Right forelimb (tissue), 1 donor: ENCODE measurements at places on chromosomes 6 and 20.
A peak's percentile ranks its signal among the peaks of the same experiment; 100 is the strongest.

GRCh38 chr6:101458336-101458735, 64.8 kb downstream of the GRIK2 start:
- no peak for DNase-seq

GRCh38 chr6:149368065-149368464, 32.0 kb upstream of the SUMO4 start:
- DNase-seq = no peak

DNA sequence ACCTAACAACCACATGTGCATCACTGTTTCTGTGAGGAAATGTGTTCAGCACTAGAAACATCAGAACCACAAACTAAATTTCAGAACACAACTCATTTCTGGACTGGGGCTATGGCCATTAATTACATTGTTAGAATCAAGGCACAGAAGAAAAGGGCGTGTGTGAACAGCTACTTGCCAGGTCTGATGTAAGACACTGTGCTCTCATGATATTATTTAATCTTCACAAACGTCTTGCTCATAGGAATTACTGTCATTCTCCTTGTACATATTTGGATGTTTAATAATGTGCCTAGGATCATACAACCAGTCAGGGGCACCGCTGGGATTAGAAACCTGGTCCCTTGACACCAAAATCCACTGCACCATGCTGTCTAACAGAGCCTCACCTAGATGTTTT, 14.8 kb downstream of the ADGRF1 start:
- DNase-seq = no peak

GRCh38 chr6:38175786-38176185, 356.3 kb downstream of the ZFAND3 start:
- DNase-seq = no peak

GRCh38 chr6:129923530-129924250, 62.6 kb upstream of the TMEM244 start:
- no peak for DNase-seq

DNA sequence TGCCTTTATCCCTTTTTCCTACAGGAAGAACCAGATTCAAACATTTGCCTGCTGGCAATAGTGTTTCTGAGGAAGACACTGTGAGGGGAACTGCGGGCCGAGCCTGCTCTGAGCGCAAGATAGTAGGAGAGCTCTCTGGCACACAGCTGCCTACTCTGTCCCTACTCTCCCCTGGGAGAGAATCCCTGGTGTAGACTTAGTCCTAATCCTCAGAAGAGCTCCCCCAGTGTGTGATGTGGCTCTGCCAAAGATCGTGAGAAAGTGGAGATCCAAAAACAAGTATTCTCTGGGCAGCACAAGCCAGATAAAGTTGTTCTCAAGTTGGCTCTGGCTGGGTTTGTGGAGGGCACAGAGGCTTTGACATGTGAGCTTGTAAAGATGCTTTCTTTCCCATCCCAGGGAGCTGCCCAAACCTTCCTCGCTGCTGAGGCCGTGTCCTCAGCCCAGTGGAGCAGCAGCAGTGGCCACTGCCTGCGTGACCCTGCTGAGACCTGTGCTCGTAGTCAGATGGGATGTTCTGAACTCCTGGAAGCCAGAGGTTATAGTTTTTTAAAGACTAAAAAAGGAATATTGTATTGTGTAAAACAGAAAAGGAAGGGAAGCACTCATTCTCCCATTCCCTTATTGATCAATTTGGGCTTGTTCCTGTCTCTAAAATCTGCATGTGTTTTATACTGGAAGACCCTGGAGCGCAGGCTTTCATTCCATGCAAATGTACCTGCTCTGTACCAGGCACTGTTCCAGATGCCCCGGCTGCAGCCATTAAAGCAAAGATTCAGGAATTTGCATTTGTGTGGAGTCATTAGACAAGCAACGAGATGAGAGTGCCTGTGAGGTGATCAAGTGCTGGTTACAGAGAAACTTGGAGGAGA, 30.7 kb downstream of the PNLDC1 start:
- peak; percentile 15 for DNase-seq

- no peak for DNase-seq
Observed at GRCh38 chr6:155854787-155855186, 399.1 kb upstream of the NOX3 start.

GRCh38 chr6:6629402-6629801, 40.9 kb downstream of the LY86 start:
- DNase-seq = no peak

- DNase-seq = no peak
Observed at GRCh38 chr6:79557673-79558467, 20.6 kb upstream of the LCA5 start.

- DNase-seq = no peak
Observed at GRCh38 chr6:29465279-29465678, 8.3 kb downstream of the OR2H1 start.

GRCh38 chr6:16849280-16849987, 88.2 kb upstream of the ATXN1 start:
- DNase-seq = no peak

DNA sequence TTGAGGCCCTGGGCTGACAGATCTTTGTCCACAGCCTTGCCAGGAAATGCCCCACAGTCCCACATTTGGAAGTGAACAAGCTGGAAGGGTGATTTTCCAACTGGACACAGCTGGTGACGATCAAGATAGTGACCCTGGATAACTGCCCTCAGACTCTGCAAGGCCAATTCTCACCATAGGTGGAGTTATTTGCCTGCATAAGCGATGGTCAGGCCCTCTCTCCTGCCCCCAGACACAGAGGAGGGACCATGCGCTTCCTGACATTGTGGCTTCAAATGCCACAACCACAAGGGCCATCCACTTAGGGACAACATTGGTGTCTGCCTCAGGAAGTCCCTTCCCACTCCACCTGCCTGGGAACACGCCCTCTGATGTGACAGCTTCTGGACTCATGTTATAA, 96.0 kb downstream of the JPH2 start:
- DNase-seq = no peak

DNA sequence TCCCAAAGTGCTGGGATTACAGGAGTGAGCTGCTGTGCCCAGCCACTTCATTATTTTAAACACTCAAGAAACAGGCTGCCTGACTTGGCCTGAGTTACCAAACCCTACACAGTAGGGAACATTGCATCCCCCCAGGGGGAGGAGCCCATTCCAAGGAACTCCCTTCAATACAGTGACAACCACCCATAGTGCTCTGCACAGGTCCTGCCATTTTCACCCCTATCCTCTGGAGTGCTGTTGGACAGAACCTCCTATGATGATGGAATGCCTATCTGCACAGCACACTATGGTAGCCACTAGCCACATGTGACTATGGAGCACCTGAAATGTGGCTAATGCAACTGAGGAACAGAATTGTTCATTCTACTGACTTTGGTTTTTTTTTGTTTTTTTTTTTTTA, 11.7 kb downstream of the ACOT8 start:
- no peak for DNase-seq

DNA sequence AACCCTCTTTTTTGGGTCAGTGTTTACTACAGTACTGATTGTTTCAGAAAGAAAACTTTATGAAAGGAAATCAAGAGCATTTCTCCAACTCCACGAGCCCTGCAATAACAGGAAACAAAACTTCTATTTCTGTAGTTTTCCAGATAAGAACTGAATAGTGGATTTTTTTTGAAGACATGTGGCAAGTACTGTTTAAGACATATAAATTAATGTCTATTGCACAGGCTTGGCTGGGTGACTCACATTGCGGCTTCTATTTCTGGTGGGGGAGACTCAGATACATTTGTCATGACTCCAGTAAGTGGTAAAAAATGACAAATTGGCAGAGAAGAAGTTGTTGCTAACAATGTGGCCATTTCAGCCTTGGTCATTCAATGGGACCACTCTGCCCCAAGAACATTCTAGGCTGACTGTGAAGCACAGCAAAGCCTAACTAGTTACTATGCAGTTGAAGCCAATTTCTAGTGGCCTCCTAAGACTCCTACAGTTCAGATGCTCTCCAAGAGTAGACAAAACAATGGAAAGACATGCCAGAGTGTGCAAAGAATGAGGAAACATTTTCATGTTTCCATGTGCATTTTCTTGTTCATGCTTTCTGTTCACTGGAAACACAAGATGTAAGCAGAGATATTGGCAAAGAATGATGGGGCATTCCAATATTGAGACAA, 200.9 kb downstream of the EDN1 start:
- no peak for DNase-seq

DNA sequence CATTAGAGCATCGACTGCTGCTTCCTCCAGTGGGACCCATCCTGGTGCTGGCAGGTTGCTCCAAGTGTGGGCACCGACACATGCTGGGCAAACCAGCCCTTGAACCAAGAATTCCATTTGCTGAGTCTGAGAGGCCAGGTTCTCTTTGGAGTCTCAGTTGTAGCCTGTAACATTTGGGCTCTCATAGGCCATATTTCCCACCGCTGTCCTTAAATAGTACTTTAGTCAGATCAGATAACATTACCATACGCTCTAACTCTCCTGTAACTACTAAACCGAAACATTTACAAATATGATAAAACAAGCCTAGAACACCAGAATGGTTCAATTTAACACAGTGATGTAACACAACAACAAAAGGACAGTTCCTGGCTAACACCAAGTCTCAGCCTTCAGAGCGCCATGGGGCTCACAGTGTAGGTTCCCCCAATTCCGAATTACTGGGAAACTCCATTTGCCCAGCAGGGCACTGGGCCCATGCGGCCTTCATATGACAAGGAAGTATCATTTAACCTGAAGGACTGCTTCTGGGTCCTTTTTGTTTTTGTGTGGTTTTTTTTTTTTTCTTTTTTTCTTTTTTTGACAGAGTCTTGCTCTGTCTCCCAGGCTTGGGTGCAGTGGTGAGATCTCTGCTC, 28.4 kb upstream of the CD93 start:
- no peak for DNase-seq

DNA sequence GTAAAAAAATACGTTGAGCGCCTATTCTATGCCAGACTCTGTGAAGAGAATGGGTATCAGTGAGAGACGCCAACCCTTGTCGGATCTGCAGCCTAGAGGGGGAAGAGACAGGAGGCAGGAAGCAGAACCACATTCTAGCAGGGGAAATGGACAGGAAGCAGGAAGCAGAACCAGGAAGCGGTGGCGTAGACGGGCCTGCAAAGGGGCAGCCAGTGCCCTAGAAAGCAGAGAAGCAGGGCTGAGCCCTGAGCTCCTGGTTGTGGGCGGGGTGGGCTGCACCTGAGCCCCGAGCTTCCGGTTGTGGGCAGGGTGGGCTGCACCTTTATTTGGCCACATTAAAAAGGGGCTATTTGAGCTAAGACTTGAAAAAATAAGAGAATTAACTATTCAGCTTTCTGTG, 71.9 kb downstream of the FAM120B start:
- DNase-seq = no peak

- no peak for DNase-seq
Observed at GRCh38 chr6:151704383-151704782, 103.1 kb upstream of the ESR1 start.

- no peak for DNase-seq
Observed at GRCh38 chr6:7003041-7003440, 104.7 kb upstream of the RREB1 start.

DNA sequence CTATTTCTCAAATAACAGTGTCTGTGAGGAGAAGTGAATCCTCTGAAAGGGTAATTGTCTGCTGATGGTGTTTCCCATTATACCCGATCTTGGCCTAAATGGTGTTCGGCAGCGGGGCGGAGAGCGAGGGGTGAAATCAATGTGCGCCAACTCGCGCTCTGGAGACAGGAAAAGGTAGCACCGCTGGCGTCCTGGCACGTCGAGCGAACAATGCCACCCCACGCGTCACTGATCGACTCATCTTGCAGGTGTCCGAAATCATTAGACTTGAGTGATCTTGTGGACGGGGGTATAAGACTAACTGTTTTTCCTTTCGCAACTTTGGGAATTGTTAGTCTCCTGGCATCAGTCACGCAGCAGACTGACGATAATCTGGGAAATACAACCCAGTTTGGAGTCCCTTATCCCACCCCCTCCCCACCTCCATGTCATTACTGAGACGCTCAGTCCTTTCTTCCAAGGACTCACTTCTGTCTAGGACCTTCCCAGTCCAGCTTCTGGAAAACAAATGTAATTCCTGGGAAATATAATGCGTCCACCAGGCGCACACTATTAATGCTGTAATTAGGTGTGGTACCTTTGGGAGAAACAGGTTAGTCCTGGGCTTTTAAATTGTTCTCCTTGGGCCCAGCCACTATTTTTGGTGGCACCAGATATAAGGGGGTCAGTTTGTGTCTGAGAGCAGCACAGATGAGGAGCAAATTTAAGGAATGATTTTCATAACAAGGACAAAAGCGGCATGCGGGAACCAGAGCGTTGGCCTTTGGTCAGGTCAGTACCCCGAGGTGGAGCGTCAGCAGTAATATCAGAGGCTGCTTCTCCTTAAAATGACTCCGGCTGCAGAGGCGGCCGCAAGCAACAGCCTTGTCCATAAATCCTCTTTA, 2.3 kb downstream of the LINC00237 start:
- no peak for DNase-seq

- no peak for DNase-seq
Observed at GRCh38 chr20:62839816-62840215, 21.8 kb downstream of the TCFL5 start.

DNA sequence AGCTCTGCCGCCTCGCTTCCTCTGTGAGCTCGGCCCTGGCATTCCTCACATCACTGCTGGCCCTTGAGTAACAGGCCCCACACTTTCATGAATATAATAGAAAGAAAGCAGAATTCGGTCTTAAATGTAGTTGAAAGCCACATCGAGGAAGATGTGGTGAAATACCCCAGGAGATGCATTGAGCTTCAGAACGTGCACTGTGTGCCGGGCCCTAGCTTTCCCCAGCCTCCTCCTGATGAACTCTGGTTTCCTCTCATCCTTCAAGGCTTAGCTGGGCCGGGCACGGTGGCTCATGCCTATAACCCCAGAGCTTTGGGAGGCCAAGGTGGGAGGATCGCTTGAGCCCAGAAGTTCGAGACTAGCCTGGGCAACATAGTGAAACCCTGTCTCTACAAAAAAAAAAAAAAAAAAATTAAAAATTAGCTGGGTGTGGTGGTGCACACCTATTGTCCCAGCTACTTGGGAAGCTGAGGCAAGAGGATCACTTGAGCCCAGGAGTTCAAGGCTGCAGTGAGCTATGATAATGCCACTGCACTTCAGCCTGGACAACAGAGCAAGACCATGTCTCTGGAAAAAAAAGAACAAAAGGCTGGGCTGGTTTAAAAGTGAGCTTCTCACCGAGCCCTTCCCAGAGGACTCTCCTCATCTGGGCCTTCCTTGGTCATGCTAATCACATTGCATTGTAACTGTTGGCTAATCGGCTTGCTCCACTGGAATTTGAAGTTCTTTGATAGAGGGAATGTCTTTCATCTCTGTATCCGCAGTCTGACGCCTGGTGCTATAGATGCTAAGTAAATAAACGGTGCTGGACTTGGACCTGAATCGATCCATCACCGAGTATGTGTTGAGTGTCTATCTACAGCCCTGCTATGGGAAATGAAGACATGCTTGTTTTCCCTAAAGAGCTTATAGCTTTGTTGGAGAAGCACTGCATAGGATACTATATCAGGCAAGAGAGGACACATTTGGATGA, 43.8 kb upstream of the FOXQ1 start:
- no peak for DNase-seq

- no peak for DNase-seq
Observed at GRCh38 chr20:21569586-21569985, 55.7 kb upstream of the NKX2-2 start.

- no peak for DNase-seq
Observed at GRCh38 chr6:100892116-100892515, 11.0 kb upstream of the ASCC3 start.

- DNase-seq = no peak
Observed at GRCh38 chr6:123333000-123333756, 303.6 kb downstream of the TRDN start.
